ENCODE measurements at places on chromosomes 3 and 15. TPM values are rescaled to one million over a fixed set of nuclear protein-coding genes. Genes with fewer than 3 reads are reported as not detected.

DNA sequence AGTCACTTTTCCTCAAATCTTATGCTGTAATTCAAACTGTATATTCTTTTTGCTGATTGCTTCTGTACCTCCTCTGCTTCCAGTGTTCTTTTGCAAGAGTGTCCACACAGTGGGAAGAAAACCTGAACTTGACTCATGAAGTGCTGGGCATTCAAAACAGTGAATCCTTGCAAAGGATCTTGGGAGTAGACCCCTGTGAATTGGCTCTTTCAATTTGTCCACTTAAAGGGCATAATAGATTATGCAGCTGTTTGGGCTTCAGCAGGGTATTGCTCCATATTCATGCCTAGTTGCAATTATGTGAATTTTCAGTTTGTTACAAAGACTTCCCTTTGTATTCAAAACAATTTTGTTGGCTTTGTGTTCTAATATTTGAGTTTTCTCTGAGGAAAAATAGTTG is 11.4 kb downstream of the ZFAND6 start:
- no peak for DNase-seq

The GOLGA8M gene
- polyA plus RNA-seq: 3.1 TPM

The LMAN1L gene
- polyA plus RNA-seq: not detected

The GCNT3 gene
- 0.57 TPM for polyA plus RNA-seq
